ENCODE measurements at places on chromosomes 6 and 20. TPM values are rescaled to one million over a fixed set of nuclear protein-coding genes. Genes with fewer than 3 reads are reported as not detected.
A peak's percentile ranks its signal among the peaks of the same experiment; 100 is the strongest.

GRCh38 chr6:133340557-133340956 lies 99.4 kb downstream of the EYA4 start:
- no peaks in the 10 kb centered on the region for H3K36me3 ChIP-seq
- H3K4me1 ChIP-seq = no peaks in the 10 kb centered on the region
- no peak overlapping the region for H3K27ac ChIP-seq
- no peaks in the 10 kb centered on the region for H3K27me3 ChIP-seq
- no peak overlapping the region for H3K4me3 ChIP-seq

PLA2G7 gene
- total RNA-seq = not detected

DNA sequence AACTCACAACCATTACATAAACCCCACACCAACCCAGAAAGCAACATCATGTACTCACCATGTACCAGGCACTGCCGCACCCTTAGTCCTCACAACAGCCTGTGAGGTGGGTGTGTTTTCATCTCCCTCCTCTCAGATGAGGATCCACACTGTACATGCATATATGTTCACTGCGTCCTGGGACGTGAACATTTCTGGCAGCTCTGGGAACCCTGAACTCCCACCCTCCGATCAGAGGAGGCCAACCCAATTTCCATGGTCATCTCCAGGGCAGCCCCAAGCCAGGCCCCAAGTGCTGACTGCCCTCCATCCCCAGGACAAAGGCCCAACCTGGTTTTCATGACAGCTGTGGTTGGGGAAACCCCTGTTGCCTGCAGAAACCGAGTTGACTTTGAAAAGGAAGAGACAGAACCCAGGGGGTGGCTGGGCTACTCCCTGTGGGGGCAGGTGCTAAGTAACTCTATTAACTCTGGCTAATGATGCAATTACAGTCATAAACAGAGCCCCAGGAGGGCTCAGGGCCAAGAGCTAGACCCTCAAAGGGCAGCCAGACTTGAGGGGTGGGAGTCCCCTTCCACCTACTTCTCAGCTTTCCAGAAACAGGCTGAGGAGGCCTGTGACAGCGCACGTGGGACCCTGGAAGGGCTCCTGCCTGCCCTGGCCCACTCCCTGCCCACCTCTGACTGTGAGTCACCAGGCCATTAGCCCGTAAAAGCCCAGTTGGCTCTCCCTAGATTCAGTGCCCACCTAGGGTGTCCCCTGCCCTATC lies 2.6 kb downstream of the TFEB start:
- peak overlapping the region; percentile 1 for H3K27ac ChIP-seq
- H3K4me1 ChIP-seq = peaks cover 30% of the 10 kb centered on the region
- no peaks in the 10 kb centered on the region for H3K27me3 ChIP-seq
- peak overlapping the region; percentile 82 for H3K4me3 ChIP-seq

DNA sequence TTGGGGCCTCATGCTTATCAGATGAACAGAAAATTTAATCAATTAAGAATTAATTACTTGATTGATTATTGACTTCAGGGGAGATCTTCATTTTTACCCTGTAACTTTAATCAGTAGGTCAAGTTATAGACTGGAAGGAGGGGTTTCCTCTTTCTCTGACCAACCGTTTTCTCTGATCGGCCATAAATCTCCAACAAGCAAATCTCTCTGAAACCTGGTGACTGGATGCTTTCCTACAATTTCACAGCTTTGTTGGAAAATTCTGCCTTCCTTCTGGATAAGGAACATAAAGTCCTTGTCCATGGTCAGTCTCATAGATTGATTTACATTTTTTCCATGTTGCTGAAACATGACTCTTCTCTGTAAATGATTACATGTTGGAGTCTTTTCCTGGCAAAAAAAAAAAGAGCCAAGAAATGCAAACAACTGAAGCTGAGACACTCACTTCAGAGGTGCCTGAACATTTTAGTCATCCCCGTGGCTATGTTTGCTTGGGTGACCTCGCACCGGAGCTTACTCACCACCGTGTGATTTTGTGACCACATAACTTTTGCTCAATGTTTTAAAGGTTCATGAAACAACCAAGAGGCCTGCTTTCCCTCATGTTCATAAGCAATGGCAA lies 31.0 kb downstream of the IRF4 start:
- peaks cover 29% of the 10 kb centered on the region for H3K36me3 ChIP-seq

PRL gene
- total RNA-seq = not detected

DNA sequence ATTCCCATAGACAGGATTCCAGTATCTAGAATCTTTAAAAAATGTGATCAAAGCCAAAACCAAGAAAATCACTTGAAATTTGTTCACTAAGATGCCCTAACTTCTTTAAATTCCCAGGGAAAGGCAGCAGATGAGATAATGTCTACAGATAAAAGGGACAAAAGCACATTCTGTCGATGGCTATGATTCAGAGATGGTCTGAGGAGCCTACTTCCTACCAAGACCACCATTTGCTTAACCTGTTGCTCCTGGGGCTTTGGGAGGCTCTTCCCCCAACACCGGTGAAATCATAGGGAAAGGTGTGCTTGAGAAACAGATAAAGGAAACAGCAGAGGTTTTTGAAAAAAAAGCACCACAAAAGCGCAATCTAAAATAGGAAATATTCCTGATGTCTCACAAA lies 118.3 kb upstream of the MAP7 start:
- peaks cover 2% of the 10 kb centered on the region for H3K4me1 ChIP-seq
- DNase-seq = no peak
- H3K27ac ChIP-seq = no peak overlapping the region
- H3K4me3 ChIP-seq = no peak overlapping the region
- H3K36me3 ChIP-seq = peaks cover 5% of the 10 kb centered on the region

FAM209A gene
- total RNA-seq = 1.7 TPM

DNA sequence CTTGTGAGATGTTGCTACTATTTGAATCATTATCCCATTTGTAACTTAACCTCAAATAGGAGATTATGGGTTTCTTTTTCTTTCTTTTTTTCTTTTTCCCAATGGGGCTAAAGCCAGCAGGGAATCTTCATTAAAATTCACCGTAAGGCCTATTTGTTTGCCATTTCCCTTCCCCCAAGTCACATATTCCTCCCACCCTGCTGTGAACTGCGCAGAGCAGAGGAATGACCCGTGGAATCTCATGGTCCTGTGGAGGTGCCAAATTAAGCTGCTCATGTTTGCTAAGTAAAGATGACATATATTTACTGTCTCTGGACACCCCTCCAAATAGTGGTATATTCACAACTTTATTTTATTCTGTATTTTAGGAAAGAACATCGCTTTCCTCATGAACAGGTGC lies 699.3 kb downstream of the RNF144B start:
- H3K27me3 ChIP-seq = no peaks in the 10 kb centered on the region
- H3K4me3 ChIP-seq = no peak overlapping the region
- no peaks in the 10 kb centered on the region for H3K4me1 ChIP-seq
- H3K36me3 ChIP-seq = no peaks in the 10 kb centered on the region

GPX5 gene
- total RNA-seq = not detected

- H3K27ac ChIP-seq = no peak overlapping the region
- no peak for DNase-seq
- peaks cover 59% of the 10 kb centered on the region for H3K36me3 ChIP-seq
- peaks cover 32% of the 10 kb centered on the region for H3K4me1 ChIP-seq
Observed at GRCh38 chr6:90118581-90118980, 178.1 kb downstream of the BACH2 start.

GGTLC1 gene
- total RNA-seq = not detected

ADAM33 gene
- not detected for total RNA-seq

PI16 gene
- not detected for total RNA-seq

HLA-DQB1 gene
- total RNA-seq = 2.7 TPM

DNA sequence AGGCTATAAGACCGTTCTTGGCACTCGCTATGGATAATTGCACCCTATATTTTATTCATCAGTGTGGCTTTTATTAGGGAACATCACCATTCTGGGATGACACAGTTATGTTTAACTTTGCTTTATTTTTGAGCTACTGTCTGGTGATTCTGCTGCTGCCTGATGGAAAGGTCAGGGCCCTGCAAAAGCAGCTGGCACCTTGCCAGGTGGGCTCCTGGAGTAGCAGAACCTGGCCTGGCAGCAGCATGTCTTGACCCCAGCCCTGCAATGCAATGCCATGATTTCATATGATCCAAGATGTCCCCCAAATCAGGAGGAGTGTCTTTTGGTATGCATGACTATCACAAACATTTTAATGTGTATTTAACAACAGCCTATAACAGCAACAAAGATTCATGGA lies 228.4 kb upstream of the RSPO3 start:
- H3K27ac ChIP-seq = no peak overlapping the region
- H3K27me3 ChIP-seq = no peaks in the 10 kb centered on the region
- H3K36me3 ChIP-seq = no peaks in the 10 kb centered on the region
- H3K4me1 ChIP-seq = no peaks in the 10 kb centered on the region

DNA sequence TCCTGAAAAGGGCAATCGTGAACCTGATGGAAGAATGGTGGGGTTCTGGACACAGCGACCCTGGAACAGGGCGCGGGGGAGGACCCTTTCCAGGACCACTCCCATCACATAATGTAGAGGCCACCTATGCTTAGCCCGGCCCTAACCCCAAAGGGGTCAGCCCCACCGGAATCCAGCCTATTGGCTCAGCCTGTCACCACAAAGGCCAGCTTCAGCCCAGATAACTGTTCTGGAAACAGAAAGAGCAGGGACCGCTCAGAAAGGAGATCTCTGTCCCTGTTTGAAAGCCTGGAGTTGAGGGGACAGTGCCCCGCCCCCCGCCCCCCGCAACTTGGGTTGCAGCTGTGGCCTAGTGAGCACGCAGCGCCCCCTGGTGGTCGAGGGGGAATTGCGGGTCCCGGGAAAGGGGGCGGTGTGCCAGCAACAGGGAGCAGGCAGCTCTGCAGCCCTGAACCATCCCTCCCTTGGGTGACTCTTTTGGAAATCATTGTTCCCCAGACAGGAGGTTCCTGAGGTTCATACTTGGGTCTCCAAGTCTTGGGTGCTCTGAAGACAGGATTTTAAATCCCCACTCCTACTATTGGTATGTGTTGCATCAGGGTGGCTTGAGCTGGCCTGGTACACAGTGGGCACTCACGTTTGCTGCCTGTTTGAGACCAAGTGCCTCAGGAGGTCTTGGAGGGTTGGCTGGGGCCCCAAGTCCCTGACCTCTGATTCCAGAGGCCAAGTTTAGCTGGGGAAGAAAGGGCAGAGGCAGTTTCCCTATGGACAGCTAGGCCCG lies 1.5 kb downstream of the SIGLEC1 start:
- peak; percentile 58 for DNase-seq
- no peaks in the 10 kb centered on the region for H3K36me3 ChIP-seq
- no peak overlapping the region for H3K4me3 ChIP-seq
- H3K4me1 ChIP-seq = no peaks in the 10 kb centered on the region
- H3K27ac ChIP-seq = no peak overlapping the region
- H3K27me3 ChIP-seq = peaks cover 8% of the 10 kb centered on the region

- no peak overlapping the region for H3K4me3 ChIP-seq
- H3K36me3 ChIP-seq = no peaks in the 10 kb centered on the region
- H3K4me1 ChIP-seq = peaks cover 10% of the 10 kb centered on the region
- no peak overlapping the region for H3K27ac ChIP-seq
Observed at GRCh38 chr6:134073161-134073560, 20.7 kb upstream of the SLC2A12 start.

LY6G6D gene
- total RNA-seq = not detected

ZNF292 gene
- total RNA-seq = 56.2 TPM

GRCh38 chr6:44627091-44627882 lies 239.8 kb downstream of the CDC5L start:
- peaks cover 26% of the 10 kb centered on the region for H3K4me1 ChIP-seq
- no peaks in the 10 kb centered on the region for H3K36me3 ChIP-seq
- peak overlapping the region; percentile 73 for H3K27ac ChIP-seq
- DNase-seq = peak; percentile 11
- no peaks in the 10 kb centered on the region for H3K27me3 ChIP-seq
- no peak overlapping the region for H3K4me3 ChIP-seq

GRCh38 chr6:108805611-108806167 lies 42.5 kb upstream of the ARMC2 start:
- H3K4me3 ChIP-seq = no peak overlapping the region
- DNase-seq = no peak
- H3K27me3 ChIP-seq = peaks cover 9% of the 10 kb centered on the region
- peaks cover 11% of the 10 kb centered on the region for H3K4me1 ChIP-seq
- no peak overlapping the region for H3K27ac ChIP-seq

- no peak overlapping the region for H3K4me3 ChIP-seq
- H3K27me3 ChIP-seq = no peaks in the 10 kb centered on the region
- H3K4me1 ChIP-seq = peaks cover 5% of the 10 kb centered on the region
Observed at GRCh38 chr6:114042267-114043016, 71.5 kb upstream of the HDAC2 start.

- no peaks in the 10 kb centered on the region for H3K27me3 ChIP-seq
- peaks cover 28% of the 10 kb centered on the region for H3K36me3 ChIP-seq
- H3K4me3 ChIP-seq = no peak overlapping the region
- DNase-seq = no peak
- no peak overlapping the region for H3K27ac ChIP-seq
Observed at GRCh38 chr6:127279815-127280214, 13.2 kb downstream of the RNF146 start.

ISM1 gene
- 3.9 TPM for total RNA-seq

CST4 gene
- total RNA-seq = not detected

BRD2 gene
- total RNA-seq = 306 TPM

- no peak for DNase-seq
- H3K4me3 ChIP-seq = no peak overlapping the region
- no peak overlapping the region for H3K27ac ChIP-seq
- peaks cover 14% of the 10 kb centered on the region for H3K4me1 ChIP-seq
- H3K27me3 ChIP-seq = peaks cover 2% of the 10 kb centered on the region
- no peaks in the 10 kb centered on the region for H3K36me3 ChIP-seq
Observed at GRCh38 chr20:1707588-1708449, 50.2 kb upstream of the SIRPG start.

GRCh38 chr6:158852312-158853071 lies 33.3 kb upstream of the EZR start:
- no peak overlapping the region for H3K4me3 ChIP-seq
- H3K36me3 ChIP-seq = no peaks in the 10 kb centered on the region
- peak; percentile 16 for DNase-seq
- H3K4me1 ChIP-seq = peaks cover 29% of the 10 kb centered on the region
- no peak overlapping the region for H3K27ac ChIP-seq

STX16 gene
- total RNA-seq = 103 TPM

Data from activated T-helper 2 cell treated with anti-CD3 and anti-CD28 coated beads, Interferon-gamma antibody, Interleukin-2, Interleukin-4, amounts not matched to agents 10 μg/mL and 5 μg/mL and 100 μg/mL, durations not matched to agents 14 hours and 24 hours and 36 hours (primary cell).